ENCODE measurements at places on chromosomes 5 and 9.

DNA sequence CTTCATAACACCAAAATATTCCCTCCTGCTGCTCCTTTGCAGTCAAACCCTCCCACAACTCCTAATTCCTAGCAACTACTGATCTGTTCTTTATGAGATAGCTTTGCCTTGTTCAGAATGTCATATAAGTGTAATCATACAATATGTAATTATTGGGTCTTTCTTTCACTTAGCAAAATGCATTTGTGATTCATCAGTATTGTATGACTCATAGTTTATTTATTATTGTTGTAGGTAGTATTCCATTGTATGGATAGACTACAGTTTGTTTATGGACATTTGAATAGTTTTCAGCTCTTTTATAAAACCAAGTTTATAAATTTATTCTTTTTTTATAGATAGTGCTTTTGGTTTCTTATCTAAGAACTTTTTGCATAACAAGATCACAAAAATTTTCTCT, 468.2 kb upstream of the KIF2A start:
- H3K4me3 ChIP-seq: no peak overlapping the region
- no peak overlapping the region for H3K27ac ChIP-seq
- H3K36me3 ChIP-seq: no peaks in the 10 kb centered on the region
- DNase-seq: no peak

DNA sequence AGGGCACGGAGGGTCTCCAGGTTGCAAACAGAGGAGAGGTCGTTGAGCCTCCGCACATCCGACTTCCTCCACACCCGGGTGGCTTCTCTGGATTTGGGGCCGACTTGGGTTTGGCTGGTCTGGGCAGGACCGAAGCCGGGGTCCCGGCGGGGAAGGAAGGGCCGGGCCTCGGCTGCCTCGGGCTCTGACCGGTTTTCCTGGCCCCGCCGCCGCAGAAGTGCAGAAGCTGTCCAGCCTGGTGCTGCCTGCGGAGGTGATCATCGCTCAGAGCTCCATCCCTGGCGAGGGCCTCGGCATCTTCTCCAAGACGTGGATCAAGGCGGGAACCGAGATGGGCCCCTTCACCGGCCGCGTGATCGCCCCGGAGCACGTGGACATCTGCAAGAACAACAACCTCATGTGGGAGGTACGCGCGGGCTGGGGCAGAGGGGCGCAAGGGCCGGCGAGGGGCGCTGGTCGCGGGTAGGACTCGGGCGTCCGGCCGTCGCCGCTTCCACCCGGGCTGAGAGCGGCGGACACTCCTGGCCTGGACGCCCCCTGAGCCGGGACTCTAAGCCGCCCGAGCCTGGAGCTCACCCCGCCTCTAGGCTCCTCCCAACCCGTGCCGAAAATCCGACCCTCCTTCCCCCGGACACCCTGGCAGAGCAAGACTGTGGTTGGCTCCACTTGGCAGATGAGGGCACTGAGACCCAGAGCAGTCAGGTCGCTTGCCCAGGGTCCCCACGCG, 2.2 kb downstream of the PRDM12 start:
- no peak overlapping the region for H3K27ac ChIP-seq
- no peak for DNase-seq
- no peak overlapping the region for H3K4me3 ChIP-seq
- peaks cover 48% of the 10 kb centered on the region for H3K4me1 ChIP-seq

DNA sequence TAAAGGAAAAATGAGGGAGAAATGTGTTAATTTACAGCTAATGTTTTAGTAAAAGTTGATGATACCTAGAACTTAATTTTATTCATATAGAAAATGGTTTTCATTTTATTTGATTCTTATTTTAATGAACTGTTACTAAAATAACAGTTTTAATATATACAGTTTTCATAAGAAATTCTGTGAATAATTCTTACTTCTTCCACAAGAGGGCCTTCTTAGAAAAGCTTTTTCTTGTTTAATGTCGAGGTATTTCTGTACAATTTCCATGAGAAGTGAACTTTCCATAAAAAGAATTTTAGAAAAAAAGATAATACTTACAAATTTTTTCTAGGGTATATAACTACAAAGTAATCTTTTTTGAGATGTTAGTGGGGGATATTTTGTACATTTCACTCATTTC, 73.9 kb downstream of the KLF9 start:
- H3K4me1 ChIP-seq: no peaks in the 10 kb centered on the region
- H3K36me3 ChIP-seq: no peaks in the 10 kb centered on the region
- DNase-seq: no peak
- no peak overlapping the region for H3K4me3 ChIP-seq
- H3K27me3 ChIP-seq: no peaks in the 10 kb centered on the region

GRCh38 chr9:34510497-34511468, 12.0 kb downstream of the ENHO start:
- no peaks in the 10 kb centered on the region for H3K4me1 ChIP-seq
- H3K27ac ChIP-seq: no peak overlapping the region
- no peak for DNase-seq
- no peaks in the 10 kb centered on the region for H3K27me3 ChIP-seq
- H3K36me3 ChIP-seq: no peaks in the 10 kb centered on the region
- no peak overlapping the region for H3K4me3 ChIP-seq

DNA sequence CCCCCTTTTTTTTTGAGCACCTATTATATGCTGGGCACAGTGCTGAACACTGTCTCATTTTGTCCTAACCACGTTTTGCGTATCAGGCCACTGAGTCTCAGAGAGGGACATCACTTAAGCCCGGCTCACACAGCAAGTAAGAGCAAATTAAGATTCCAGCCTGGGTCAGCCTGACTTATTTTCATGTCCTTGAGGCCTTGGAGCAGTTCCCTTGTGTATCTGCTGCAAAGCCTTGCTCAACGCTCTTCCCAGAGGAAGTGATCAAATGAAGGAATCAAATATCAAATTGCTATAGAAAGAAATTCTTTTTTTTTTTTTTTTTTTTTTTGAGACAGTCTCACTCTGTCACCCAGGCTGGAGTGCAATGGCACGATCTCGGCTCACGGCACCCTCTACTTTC, 30.7 kb downstream of the ERGIC1 start:
- H3K27me3 ChIP-seq: no peaks in the 10 kb centered on the region
- peaks cover 9% of the 10 kb centered on the region for H3K4me1 ChIP-seq
- no peak for DNase-seq
- H3K27ac ChIP-seq: no peak overlapping the region
- H3K4me3 ChIP-seq: no peak overlapping the region

- peaks cover 9% of the 10 kb centered on the region for H3K36me3 ChIP-seq
- H3K27me3 ChIP-seq: no peaks in the 10 kb centered on the region
- H3K4me3 ChIP-seq: no peak overlapping the region
- H3K4me1 ChIP-seq: no peaks in the 10 kb centered on the region
Observed at GRCh38 chr9:78261403-78262001, 25.6 kb downstream of the CEP78 start.

DNA sequence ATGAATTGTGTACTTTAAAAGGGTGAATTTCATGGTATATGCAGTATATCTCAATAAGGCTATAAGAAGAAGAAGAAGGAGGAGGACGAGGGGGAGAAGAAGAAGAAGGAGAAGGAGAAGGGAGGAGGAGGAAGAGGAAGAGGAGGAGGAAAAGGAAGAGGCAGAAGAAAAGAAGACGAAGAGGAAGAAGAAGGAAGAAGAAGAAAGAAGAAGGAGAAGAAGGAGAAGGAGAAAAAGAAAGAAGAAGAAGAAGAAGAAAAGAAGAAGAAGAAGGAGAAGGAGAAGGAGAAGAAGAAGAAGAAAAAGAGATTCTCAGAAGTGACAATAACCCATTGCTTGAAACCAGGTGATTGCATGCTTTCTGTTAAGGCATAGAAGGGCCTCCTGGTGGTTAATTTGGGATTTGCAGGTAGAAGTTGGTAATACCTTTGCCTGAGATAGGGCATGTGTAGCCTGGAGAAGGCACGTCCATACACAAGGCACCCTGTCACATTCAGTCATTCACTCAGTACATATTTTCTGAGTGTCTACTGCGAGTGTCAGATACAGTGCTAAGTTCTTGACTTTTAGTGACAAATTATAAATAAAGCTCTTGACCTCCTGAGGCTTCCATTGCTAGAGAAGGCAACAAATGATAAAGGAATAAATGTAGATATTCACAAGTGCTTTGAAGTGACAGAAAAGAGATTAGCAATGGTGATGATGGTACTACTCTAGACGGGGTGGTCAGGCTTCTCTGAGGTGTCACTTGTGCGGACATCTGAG, 231.3 kb downstream of the NPR3 start:
- H3K36me3 ChIP-seq: no peaks in the 10 kb centered on the region
- no peak overlapping the region for H3K4me3 ChIP-seq
- H3K27ac ChIP-seq: no peak overlapping the region
- no peak for DNase-seq
- no peaks in the 10 kb centered on the region for H3K27me3 ChIP-seq

- peaks cover 4% of the 10 kb centered on the region for H3K4me1 ChIP-seq
- peaks cover 4% of the 10 kb centered on the region for H3K27me3 ChIP-seq
- no peak overlapping the region for H3K27ac ChIP-seq
Observed at GRCh38 chr9:133429641-133430161, 7.5 kb downstream of the ADAMTS13 start.

- no peaks in the 10 kb centered on the region for H3K36me3 ChIP-seq
- no peak overlapping the region for H3K4me3 ChIP-seq
- no peaks in the 10 kb centered on the region for H3K4me1 ChIP-seq
- DNase-seq: no peak
- no peaks in the 10 kb centered on the region for H3K27me3 ChIP-seq
- H3K27ac ChIP-seq: no peak overlapping the region
Observed at GRCh38 chr5:3844266-3844665, 248.6 kb downstream of the IRX1 start.
